ENCODE measurements at places on chromosomes 2 and 18.

DNA sequence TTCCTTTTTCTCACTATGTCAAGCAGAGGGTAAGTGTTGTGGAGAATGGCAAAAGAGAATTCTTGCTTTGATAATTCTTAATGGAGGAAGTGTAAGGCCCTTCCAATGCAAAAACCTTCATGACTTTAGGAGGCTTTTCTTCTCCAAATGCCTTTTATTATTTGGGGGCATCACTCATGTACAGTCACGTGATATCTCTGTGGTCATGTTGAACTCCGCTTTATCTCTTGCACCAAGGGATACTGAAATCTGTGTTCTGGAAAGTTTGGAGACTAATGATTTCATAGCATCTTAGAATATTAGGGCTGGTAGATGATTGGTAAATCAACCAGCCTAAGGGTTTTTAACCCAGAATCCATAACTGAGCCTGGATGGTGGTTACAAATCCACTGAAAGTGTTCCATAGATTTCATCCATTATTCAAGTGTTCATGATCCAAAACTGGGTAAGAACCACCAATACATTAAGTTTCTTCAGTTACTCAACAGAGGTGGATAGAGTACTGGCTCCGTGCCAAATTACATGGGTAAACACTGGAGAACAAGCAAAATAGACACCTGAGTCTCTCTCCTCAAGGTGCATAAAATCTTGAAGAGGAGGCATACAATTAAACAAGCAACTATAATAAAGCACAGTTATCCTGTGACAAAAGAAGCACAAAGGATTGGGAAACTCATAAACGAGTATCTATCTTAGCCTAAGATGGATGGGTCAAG is 169.6 kb upstream of the EPHA4 start:
- no peak for DNase-seq

GRCh38 chr2:9002637-9003365 is 683 bp downstream of the MBOAT2 start:
- DNase-seq = no peak

- no peak for DNase-seq
Observed at GRCh38 chr2:25222477-25223121, 54.2 kb upstream of the POMC start.

- no peak for DNase-seq
Observed at GRCh38 chr2:235496239-235496621, 2.4 kb downstream of the AGAP1 start.

DNA sequence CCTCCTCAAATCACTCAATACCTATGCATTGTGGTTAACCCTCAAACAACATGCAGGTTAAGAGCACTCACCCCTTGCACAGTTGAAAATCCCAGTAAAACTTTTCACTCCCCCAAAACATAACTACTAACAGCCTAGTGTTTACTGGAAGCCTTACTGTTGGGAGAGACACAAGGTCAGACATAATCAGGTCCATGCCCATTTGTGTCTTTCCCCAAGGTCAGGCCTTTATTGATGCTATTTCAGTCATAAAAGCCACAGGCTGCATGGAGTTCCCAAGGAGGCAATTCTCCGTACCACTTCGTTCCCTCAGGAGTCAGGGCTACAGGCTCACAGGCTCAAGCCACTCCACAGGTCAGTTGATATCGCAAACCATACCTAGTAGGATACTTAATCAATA is 180.2 kb downstream of the NCK2 start:
- no peak for DNase-seq

DNA sequence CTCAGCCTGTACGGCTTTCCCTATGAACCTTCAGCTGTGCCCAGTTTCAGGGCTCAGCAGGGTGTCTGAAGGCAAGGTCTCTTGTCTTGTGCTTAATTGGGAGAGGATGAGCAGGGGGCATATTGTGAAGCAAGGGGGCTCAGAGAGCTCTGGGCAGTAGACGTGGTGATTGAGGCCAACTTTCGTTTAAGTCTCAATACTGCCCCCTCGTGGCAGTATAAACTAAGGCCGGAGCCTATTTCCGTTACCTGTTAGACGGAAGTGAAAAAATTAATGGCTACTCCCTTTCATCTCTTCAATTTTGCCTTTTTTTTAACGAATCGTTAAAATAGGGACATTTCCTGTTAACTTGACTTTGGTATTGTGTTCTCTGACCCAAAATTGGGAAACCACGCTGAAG is 193.4 kb downstream of the TDRD15 start:
- no peak for DNase-seq

- no peak for DNase-seq
Observed at GRCh38 chr2:85709401-85709811, 15.2 kb downstream of the GNLY start.

GRCh38 chr18:38406607-38407006 is 841.0 kb upstream of the CELF4 start:
- no peak for DNase-seq

GRCh38 chr2:171084128-171084527 is 76.6 kb downstream of the TLK1 start:
- DNase-seq = no peak

GRCh38 chr2:189683348-189683747 is 8.9 kb downstream of the ANKAR start:
- no peak for DNase-seq

DNA sequence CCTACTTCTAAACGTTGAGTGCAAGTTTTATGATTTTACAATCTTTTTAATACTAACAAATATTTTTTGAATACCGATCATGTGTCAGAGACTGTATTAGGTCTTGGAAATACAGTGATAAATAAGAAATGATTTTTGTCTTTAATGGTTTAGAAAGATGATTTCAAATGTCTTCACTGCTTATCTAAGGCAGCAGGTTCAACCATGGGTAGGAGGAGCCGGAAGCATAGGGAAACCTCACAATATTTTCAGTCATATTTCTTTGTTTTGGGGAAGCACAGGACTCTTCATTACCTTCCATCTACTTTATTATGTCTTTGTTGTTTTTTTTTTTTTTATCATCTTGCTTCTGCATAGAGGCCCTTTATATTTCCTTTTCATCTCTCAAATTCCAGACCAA is 165.2 kb upstream of the EPC2 start:
- DNase-seq = no peak

GRCh38 chr2:74026687-74027241 is 42.1 kb downstream of the TET3 start:
- DNase-seq = no peak

DNA sequence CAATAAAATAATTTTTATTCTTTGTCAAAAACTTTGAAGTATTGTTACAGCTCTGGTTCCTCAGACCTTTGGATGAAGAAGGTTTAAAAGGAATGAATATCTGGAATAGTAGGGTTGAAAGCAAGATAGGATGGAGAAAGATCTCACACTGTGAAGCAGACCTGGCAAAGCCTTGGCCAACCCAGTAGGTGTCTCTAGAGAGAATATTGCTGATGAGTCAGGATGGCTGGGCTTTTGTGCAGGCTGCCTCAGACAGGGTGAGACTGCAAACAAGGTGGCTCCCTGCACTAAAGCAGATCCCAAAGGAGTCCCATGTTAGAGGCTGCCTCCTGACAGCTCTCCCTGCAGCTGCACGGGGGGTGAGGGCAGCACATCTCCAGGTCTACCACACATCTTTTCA is 226.0 kb upstream of the ITGA4 start:
- no peak for DNase-seq

DNA sequence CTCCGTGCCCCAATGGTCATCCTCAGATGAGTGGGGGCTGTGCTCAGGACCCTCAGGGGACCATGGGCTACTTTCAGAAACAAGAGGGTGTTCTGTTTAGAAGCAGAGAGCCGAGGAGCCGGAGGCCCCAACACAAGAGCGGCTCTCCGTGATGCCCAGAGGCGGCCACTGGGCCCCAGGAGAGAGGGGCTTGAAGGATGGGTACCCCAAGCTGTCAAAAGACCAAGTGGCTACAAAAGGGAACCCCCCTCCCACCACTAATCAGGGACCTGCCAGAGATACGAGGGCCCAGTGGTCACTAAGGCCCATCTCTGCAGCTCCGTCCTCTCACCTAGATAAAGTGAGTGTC is 93.6 kb downstream of the HDAC4 start:
- no peak for DNase-seq

GRCh38 chr2:188576651-188577050 is 285.0 kb downstream of the GULP1 start:
- no peak for DNase-seq

DNA sequence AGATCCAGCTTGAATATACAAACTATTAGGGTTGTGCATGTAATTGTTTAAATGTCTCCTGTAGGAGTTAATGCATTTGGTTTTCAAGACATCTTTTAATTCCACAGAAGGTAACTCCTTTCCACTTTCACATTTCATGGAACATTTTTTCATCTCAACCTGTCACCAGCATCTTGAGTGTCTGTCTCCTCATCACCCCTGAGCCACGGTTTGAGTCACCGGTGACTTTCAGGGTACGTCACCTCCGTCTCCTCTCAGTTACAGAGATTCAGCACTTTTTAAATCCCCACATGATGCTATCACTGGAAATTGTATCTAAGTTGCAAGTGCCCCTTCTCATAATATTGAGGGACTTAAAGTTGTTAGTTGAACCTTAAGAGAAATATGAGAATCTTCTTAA is 25.3 kb downstream of the GPR55 start:
- DNase-seq = no peak

- peak; percentile 60 for DNase-seq
Observed at GRCh38 chr2:136112317-136113208, 5.4 kb downstream of the CXCR4 start.

DNA sequence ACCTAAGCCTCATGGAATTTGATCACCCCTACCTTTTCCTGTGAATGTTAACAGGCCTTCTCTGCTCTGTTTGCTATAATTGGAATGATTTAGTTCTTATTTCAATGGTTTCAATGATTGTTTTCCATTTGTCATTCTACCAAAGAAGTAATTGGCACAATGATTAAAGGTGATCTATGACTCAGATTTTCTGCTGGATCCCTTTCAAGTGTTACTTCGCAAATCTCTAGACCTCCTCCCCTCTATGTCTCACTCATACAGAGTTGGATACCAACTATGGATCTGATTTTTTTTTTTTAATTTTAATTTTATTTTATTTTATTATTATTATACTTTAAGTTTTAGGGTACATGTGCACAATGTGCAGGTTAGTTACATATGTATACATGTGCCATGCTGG is 29.6 kb upstream of the FAM117B start:
- DNase-seq = no peak

DNA sequence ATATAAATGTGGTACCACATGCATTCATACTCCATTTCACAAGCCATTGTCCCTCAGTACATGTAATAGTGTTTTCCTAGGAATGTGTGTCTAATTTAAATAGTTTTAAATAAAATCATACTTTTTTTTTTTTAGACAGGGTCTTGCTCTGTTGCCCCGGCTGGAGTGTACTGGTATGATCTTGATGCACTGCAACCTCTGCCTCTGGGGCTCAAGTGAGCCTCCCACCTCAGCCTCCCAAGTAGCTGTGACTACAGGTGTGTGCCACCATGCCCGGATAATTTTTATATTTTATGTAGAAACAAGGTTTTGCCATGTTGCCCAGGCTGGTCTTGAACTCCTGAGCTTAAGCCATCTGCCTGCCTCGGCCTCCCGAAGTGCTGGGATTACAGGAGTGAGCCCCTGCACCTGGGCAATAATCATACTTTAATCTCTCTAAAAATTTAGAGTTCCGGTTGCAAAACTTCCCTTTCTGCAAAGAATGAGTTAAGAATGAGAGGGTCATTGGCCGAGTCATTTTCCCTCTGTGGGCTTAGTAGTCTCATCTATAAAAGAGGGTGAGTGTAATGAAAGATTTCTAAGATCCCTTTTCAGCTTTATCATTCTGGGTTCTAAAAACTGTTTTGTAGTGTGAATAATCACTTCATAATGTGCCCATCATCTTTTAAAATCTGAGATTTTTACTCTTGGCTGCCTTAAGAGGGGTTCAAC is 116.0 kb upstream of the PELI1 start:
- DNase-seq = no peak

GRCh38 chr2:45567974-45568789 is 42.9 kb downstream of the SRBD1 start:
- DNase-seq = no peak

- no peak for DNase-seq
Observed at GRCh38 chr2:145906354-145906753, 1386.4 kb upstream of the ZEB2 start.

GRCh38 chr2:236852977-236853374 is 232.7 kb upstream of the COPS8 start:
- DNase-seq = no peak

DNA sequence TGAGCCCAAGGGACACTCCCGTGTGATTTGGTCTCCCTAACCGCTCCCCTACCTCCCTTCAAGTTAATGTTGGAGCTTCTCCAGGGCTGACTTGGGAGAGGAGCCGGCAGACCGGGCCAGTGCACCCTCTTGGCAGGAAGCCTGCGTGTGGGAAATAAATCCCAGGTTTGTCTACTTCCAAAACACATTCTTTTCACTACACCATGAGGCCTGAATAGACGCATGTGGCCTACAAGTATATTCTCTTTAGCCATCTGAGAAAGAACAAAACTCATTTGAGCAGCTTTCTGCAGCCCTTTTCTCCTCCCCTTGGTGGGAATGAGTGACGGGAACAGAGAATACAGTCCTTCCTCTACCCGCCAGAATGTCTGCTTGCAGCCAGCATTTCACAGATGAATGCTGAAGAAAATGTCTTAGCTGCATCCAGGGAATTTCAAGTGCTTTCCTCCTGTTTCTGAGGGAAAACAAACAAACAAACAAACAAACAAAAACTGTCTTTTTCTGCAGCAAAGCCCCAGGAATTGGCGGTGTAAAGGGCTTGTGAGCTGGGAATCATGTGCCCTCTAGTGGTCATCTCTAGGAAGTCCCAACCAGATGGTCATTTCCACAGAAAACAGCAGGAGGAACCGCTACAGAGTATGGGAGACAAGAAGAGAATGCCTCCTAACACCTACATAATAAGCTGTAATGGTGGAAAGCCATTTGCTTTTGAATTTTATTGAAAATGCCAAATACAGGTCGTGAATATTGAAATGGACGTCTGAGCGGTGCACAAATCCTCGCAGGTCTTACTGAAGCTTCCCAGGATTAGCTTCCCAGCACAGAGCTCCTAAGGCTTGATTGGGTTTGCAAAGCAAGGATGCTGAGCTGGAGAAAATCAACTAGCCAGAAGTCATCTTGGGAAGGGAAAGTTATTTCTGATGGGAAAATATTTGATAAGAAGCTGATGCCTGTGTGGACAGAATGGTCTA is 41.2 kb upstream of the DAPL1 start:
- DNase-seq = no peak

GRCh38 chr18:7370375-7370774 is 139.5 kb downstream of the LRRC30 start:
- DNase-seq = no peak

DNA sequence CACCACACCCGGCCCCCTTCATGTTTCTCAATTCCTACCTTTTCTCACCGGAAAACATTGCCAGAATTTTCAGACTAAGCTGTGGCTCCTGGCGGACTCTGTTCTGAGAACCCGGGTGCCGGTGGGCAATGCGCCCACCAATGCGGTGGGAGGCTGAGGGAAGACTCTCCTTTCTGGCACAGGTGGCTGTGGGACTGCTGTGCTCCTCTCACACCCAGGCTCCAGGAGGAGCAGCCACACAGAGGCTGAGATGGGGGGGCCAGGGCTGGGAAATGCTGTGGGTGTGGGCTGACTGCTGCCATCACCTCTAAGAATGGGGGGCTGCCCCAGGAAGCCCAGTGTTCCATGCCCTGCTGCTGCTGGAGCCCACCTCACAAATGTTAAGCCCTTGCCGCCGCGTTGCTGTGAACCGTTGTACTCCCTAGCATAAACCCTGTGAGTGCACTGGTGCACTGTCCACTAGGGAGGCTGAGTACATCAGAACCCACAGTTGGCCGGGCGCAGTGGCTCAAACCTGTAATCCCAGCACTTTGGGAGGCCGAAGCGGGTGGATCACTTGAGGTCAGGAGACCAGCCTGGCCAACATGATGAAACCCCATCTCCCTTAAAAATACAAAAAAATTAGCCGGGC is 152.6 kb downstream of the LDLRAD4 start:
- DNase-seq = no peak

GRCh38 chr2:64934530-64934929 is 54.7 kb upstream of the SLC1A4 start:
- DNase-seq = no peak
